Stimulated activated CD4-positive, alpha-beta T cell treated with anti-CD3 and anti-CD28 coated beads, Interleukin-1b, Interleukin-23, amount 100 ng/mL, for 24 hours (primary cell): ENCODE measurements at places on chromosomes 11 and 22.

DNA sequence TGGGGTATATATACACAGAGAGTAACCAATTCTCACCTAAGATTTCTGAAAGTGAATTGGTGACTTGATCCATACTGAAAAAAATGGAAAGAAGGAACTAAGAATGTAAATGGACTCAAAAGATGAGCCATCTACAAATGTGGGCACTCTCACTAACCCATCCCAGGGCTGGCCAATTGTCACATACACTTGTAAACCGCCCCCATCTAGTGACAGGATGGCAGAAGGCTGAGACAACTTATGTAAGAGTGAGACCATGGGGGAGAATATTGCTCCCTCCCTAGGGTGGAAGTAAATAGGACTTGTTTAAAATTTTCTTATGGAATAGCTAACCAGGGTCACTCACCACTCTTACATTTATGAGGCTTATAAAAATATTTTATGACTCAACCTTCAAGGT is 377.1 kb upstream of the ISX start:
- no peak for DNase-seq

DNA sequence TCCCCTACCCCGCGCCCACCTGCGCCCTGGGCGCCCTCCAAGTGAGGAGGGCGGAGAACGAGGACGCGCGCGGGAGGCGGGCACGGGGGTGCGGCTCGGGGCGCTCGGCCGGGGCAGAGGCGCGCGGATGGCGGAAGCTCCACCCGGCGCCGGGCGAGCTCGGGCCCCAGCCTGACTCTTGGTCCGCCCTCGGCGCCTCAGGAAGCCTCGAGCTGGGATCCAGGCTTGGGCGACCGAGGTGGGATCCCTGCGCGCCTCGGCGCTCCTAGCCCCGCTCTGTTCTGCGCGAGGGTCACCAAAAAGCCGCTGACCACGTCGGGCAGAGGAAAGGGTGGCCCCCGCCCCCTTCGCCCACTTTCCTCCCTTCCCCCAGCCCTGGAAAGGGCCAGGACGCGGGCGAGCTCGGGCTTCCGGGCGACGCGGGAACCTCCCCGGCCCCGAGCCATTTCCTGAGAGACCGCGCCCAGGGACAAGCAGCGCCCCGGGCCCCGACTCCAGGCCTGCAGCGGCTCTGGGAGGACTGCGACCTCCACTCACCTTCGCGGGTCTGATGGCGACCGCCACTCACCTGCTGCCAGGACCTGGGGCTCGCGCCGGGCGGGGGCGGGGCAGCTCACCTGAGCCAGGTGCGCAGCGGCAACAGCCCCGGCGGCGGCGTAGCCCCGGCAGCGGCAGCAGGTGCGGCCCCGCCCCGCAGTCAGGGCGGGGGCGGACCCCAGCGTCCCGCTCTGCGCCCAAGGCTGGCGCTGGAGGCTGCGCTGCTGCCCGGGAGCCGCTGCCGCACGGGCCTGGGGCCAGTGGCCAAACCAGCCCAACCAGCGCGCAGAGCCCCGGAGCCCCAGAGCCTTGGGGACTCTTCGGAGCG is 2.2 kb upstream of the SIGIRR start:
- DNase-seq, result no peak

- DNase-seq, result no peak
These were observed 591.1 kb downstream of the BRD1 start for GRCh38 chr22:49236541-49237075.

DNA sequence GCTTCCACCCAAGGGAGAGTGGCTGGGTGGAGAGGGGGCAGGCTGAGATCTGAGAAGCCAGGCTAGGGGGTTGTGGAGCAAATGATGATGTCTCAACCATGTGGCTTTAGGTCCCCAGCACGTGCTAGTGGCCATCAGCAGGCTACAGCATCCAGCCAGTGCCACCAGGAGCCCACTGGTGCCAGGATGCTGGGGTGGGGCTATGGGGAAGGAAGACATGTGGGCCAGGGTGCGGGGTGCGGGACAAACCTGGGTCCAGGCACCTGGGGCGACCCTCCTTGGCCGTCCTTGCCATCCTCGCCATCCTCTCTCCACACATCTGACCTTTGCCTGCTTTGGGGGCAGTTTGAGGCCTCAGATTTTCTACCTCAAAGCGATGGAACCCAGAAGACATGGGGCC is 104.3 kb downstream of the KCNQ1 start:
- no peak for DNase-seq

DNA sequence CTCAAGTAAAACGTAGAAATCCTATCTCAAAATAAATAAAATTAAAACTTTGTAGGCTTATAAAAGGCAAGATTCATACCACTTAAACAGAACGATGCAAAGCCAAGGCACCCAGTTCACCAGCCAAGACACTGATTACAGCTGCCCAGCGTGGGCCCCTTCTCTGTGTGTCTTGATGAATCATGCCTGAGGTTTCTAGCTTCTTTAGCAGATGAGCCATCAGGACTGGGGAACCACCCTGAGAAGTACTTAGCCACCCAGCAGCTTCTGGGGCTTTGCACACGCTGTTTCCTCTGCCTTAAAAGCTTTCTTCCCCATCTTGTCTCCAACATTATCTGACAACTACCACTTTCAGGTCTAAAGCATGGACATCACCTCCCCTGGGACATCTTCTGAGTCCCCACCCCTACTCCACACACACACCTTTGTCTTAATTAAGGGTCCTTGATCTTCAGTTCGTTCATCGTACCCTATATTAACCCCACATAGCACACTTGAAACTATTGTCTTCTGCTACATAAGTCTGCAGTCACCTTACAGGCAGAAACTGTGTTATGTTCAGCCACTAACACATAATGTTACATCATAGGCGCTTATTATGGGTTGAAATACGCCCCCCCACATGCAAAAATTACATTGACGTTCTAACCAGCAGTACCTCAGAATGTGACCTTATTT is 8.7 kb upstream of the LAYN start:
- peak; percentile 51 for DNase-seq

GRCh38 chr11:94815705-94816344 is 47.7 kb downstream of the AMOTL1 start:
- DNase-seq, result no peak

DNA sequence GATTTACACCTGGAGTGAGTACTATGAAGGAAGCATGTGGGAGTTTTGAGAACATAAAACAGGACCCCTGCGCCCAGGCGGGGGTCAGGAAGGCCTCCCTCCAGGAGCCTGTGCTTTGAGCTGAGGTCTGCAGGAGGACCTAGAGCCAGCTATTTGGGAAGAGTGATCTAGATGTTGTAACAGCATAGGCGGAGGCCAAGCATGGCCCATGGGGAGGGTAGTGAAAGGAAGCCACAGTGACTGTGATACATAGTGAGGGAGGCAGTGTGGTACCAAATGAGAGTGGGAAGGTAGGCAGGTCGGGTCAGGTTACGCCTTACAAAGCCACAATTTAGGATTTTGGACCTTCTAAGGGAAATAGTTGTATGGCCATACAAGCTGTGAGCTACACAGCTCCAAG is 147.5 kb downstream of the PARVA start:
- no peak for DNase-seq

- DNase-seq, result no peak
These were observed 148.3 kb upstream of the POU2AF2 start for GRCh38 chr11:111097191-111097590.
